HuH-7.5 (cell line): ENCODE measurements at places on chromosomes 11 and 22.

GRCh38 chr11:120801801-120802689, 221.9 kb upstream of the TBCEL start:
- peak; percentile 71 for DNase-seq

GRCh38 chr11:59730896-59731565, 17.4 kb upstream of the OR10V1 start:
- no peak for DNase-seq

GRCh38 chr22:24413736-24414385, 13.5 kb upstream of the ADORA2A start:
- DNase-seq = no peak

- no peak for DNase-seq
These were observed 11.4 kb downstream of the BCL9L start for GRCh38 chr11:118914178-118914918.

GRCh38 chr11:124195189-124195734, 12.1 kb downstream of the OR10D3 start:
- DNase-seq = peak; percentile 33

- no peak for DNase-seq
These were observed 55.0 kb upstream of the ANO3 start for GRCh38 chr11:26276798-26277424.

DNA sequence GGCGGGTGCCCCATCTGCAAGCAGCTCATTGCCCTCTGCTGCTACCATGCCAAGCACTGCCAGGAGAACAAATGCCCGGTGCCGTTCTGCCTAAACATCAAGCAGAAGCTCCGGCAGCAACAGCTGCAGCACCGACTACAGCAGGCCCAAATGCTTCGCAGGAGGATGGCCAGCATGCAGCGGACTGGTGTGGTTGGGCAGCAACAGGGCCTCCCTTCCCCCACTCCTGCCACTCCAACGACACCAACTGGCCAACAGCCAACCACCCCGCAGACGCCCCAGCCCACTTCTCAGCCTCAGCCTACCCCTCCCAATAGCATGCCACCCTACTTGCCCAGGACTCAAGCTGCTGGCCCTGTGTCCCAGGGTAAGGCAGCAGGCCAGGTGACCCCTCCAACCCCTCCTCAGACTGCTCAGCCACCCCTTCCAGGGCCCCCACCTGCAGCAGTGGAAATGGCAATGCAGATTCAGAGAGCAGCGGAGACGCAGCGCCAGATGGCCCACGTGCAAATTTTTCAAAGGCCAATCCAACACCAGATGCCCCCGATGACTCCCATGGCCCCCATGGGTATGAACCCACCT, 28.0 kb upstream of the L3MBTL2 start:
- no peak for DNase-seq

DNA sequence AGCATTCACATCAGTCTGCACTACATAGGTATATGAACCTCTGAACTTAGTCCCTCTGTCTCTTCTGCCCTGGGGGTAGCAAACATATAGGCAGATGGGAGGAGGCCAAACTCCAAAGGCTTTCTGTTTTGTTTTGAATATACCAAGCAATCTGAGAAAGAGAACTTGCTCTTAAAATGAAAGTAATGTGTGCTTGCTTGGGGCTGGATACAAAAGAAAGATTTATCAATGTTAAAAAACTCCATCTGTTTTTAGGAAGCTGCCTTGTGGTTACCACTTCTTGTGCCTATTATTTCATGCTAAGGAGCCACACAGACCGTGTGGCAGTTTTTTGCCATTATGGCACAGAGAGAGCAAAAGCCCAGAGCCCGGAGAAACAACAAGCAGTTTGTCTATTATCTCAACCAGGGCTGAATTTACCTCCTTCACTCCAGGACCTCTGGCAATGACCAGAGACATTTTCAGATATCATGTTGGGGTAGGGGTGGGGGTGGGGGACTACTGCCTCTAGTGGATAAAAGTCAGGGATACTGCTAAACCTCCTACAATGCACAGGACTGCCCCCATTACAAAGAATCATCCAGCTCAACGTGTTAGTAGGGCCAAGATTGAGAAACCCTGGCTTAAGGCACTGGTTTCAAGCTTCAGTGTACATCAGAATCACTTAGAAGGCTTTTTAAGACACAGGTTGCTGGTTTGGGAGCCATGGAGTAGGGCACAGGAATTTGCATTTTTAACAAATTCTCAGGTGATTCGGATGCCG, 124.2 kb downstream of the APIP start:
- DNase-seq = no peak

GRCh38 chr11:2302306-2302895, 588 bp downstream of the TSPAN32 start:
- no peak for DNase-seq

GRCh38 chr11:9719566-9720289, 55.9 kb downstream of the SWAP70 start:
- no peak for DNase-seq

- no peak for DNase-seq
These were observed 3.1 kb downstream of the FAM118A start for GRCh38 chr22:45312856-45313255.

DNA sequence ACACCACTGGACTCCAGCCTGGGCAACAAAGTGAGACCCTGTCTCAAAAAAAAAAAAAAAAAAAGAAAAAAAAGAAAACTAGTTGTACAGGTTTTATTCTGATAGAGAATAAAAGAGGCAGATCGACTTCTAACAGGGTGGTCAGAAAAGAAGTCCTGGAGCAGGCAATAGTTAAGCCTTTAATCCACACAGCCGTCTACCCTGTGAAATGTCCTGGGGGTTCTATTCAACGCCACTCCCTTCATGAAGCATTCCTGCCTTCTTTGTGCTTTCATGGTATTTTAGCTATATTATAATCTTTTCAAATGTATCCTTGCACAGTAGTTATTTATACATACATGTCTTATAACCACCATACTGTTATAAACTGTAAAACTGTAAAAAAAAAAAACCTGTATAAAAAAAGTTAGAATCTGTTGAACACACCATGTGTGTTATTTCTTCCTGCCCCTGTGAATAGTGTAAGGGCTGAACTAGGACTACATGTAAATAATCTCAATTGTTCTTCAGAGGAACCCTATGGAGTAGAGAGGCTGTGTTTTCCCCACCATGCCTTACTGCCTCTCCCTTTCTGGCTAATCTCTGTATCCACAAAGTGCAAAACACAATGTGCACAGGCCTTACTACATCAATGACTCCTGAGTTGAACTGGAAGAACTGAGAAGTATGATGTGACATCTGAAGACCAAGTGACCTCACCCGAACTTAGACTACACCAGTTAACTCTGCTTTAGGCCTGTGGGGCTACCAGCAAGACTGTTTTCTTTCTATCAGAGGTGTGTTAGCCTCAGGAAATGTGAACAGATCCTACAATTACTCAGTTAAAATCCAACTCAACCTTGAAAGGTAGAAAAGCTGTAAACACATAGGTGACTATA, 25.3 kb downstream of the PRCP start:
- DNase-seq = no peak

- no peak for DNase-seq
These were observed 132.3 kb downstream of the TRIM44 start for GRCh38 chr11:35794850-35795249.

DNA sequence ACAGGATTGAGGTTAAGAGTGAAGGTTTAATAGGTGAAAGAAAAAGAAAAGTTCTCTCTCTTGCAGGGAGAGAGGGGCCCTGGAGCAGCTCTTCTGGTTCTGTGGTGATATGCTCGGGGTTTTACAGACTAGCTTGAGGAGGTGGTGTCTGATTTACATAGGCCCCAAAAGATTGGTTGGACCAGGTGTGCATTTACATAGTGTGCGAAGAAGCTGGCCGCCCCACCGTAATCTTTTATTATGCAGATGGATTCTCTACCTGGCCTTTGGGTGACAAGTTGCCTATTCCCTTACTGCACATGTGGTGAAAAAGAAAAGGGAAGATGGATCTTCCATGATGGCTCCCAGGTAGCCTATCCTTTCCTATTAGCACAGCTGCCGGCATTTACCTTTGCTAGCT, 219.9 kb upstream of the GRIA4 start:
- DNase-seq = no peak

DNA sequence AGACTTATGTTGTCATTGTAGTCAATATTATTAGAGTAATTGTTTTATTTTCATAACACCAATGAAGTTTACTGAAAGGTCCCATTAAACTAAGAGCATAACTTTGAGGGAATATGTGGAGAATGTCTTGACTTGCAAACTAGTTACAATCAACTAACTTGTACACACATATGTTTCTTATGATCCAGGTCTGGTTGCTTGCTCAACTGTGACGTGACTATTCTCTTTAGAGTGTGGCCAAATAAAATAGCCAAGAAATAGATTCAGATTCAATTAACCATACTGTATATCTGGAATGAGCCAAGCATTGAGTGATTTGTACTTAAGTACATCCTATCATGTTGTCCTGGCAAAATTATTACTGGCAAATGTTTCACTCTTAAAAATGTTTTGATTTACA, 101.7 kb downstream of the METTL15 start:
- no peak for DNase-seq

GRCh38 chr11:3052109-3052479, 5.1 kb downstream of the CARS1 start:
- no peak for DNase-seq

GRCh38 chr11:78927511-78927910, 352.8 kb upstream of the NARS2 start:
- DNase-seq = no peak

DNA sequence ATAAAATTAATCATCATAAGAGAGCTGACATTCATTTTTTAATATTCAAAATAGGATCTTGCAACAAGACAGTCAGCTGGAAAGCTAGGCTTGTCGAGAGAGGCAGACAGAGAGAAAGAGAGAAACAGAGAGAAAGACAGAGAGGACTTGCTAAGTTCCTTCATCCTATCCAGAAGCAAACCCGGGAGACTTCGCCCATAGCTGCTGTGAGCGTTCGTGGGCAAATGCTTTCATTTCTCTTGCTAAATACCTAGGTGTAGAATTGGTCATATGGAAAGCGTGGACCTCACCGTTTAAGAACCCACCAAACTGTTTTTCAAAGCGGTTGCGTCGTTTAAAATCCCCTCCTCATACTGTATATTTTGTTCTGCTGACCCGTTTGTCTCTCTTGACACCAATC, 25.3 kb upstream of the KRTAP5-6 start:
- no peak for DNase-seq

GRCh38 chr22:27205492-27206373, 548.3 kb downstream of the MIAT start:
- DNase-seq = no peak

DNA sequence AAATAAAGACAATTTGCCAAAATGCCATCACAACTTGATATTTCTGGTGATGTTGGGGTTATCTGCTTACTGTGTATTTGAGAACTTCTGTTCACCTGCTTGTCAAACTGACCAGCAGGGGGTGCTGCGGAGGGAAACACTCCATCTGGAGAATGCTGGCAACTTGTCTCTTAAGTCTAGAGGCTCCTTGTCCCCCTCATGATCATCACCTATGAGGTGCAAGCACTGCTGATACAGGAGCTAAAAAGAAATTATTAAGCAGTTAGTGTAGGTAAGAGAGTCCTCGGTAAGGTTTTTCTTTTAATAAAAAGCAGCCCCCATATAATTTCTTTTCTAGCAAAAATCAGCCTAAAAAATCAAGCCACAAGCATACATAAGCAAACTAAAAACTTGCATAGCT, 32.7 kb upstream of the GLYATL1B start:
- DNase-seq = no peak

DNA sequence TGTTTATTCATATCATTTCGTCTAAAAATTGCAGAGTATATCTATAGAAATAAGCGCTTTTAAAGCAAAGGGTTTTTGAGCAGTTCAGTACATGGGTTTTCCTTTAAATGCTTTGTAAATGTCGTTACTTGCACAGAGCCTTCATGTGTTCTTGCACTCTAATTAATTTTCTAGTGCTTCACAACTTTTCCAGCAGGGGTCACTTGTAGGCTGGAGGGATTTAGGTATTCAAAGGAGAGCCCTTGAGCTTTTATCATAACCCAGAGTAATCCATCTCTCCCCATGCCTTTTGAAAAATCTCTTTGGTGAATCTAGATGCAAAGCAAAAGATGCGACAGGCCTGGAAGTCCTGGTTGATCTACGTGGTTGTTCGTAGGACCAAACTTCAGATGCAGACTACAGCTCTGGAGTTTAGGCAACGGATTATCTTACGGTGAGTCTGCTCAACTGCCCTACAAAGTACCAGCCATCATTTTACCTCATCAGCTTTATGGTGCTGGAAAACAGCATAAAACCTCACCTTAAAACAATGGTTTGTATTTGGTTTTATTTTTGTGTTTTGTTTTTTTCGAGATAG, 60.4 kb downstream of the SFI1 start:
- peak; percentile 37 for DNase-seq

- no peak for DNase-seq
These were observed 240.8 kb downstream of the BRD1 start for GRCh38 chr22:49586873-49587272.

- no peak for DNase-seq
These were observed 37.4 kb downstream of the PRR5L start for GRCh38 chr11:36333468-36333867.

- no peak for DNase-seq
These were observed 263.3 kb downstream of the LARGE1 start for GRCh38 chr22:33656808-33657628.

DNA sequence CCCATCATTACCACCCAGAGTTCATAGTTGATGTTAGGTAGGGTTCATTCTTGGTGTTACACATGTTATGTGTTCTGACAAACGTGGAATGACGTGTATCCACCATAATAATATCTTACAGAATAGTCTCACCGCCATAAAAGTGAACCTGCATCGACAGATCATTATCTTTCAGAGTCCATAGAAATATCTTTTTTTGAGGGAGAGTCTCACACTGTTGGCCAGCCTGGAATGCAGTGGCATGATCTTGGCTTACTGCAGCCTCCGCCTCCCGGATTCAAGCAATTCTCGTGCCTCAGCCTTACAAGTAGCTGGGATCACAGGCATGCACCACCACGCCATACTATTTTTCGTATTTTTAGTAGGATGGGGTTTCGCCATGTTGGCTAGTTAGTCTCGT, 113.9 kb downstream of the BCR start:
- DNase-seq = no peak

- DNase-seq = no peak
These were observed 43.5 kb upstream of the MYEOV start for GRCh38 chr11:69250186-69251056.

DNA sequence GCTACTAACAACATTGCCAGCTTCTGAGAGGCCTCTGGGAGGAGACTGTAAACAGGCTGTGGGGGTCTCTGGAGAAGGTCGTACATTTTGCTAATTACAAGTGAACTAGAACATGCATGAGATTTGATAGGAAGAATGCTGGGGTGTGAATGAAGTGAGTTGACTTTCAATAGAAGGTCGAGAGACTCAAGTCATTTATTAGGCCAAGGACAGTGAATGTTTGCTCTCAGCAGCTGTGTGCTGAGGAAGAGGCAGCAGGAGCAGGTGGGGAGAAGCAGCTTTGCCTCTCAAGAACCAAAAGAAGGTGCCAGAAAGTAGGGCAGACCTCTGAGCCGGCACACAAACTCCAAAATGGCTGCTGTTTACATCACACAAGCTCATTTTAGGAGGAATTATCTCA, 91.7 kb downstream of the PIWIL4 start:
- DNase-seq = no peak

GRCh38 chr11:78809931-78810541, 235.4 kb upstream of the NARS2 start:
- DNase-seq = no peak
